ENCODE measurements at places on chromosomes 1 and 21.

- DNase-seq = no peak
Measured at GRCh38 chr1:234709473-234710228, 99.7 kb upstream of the IRF2BP2 start.

GRCh38 chr21:45950740-45951515 lies 30.6 kb upstream of the COL6A1 start:
- no peak for DNase-seq

DNA sequence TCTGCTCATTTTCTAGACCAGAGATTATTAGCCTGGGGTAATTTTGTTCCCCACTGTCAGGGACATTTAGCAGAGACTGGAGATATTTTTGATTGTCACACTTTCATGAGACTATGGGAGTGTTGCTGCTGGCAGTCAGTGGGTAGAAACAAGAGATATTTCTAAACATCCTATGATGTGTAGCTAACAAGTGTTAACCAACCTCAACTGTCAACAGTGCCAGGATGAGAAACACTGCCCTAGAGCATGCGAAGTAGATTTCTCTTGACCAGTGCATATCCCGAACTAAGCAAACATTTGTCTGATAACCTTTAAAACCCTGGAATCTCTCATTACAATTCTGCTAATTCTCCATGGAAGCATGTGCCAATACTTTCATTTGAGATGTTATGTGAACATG lies 607.4 kb upstream of the TMPRSS15 start:
- no peak for DNase-seq

GRCh38 chr1:11024154-11024873 lies 11.9 kb downstream of the TARDBP start:
- no peak for DNase-seq

DNA sequence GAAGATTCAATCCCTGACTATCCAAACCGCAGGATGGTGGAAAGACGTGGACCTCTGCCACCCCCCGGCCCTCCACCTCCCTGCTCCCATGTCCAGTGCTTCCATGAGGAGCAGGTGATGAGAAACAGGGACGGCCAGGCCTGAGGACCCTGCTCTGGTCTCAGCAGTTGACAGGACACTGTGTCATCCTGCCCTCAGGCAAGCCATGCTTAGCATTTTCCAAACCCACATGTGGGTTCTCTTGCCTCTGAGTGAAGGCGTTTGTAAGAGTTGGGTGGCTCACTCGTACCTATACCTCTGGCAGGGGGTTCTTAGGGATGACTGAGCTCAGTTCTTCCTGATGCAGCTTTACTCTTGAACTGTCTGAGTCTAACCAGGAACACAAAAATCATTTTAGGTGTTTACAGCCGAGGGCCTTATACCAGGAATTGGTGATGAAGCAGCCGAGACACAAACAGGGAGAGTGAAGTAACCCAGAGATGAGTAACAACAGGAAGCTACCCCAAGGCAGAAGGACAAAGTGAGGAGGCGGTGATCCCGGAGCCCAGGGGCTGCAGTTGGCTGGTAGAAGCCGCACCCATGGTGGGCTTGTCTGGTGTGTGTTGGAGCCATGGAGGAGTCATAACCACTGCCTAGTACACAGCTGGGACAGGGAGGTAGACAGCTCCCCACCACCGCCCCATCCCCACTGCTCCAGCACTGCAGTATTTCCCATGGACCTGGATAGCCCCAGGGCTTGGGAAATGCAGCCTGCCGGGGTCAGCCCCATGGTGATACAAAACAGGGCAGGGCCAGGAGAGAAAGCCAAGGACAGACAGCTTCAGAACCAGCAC lies 21.4 kb downstream of the MYBPH start:
- DNase-seq = no peak

GRCh38 chr1:214957330-214958137 lies 125.0 kb upstream of the KCNK2 start:
- no peak for DNase-seq

GRCh38 chr1:65414538-65414937 lies 5.9 kb upstream of the LEPR start:
- DNase-seq = no peak

DNA sequence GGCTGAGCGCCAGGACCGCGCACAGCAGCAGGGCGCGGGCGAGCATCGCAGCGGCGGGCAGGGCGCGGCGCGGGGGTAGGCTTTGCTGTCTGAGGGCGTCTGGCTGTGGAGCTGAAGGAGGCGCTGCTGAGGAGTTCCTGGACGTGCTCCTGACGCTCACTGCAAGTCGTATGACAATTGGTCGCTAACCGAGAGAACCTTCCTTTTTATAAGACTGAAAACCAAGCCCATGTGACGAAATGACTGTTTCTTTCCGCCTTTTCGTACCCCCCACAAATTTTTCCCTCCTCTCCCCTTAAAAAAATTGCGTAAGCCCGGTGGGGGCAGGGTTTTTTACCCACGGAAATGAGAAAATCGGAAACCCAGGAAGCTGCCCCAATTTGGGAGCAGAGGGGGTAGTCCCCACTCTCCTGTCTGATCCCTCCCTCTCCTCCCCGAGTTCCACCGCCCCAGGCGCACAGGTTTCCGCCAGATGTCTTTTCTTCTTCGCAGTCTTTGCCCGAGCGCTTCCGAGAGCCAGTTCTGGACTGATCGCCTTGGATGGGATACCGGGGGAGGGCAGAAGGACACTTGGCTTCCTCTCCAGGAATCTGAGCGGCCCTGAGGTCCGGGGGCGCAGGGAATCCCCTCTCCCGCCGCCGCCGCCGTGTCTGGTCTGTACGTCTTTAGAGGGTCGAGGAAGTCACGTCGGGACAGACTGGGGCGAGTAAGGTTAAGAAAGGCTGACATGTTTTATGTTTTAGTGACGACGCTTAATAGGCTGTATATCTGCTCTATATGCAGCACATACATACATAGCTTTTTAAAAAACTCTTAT lies at the start of gene PTGS2:
PTGS2 (minus strand) TSS at position 179 of the 817 bp plus-strand sequence; CDS start at position 46, 133 bp downstream.
- peak; percentile 54 for DNase-seq

DNA sequence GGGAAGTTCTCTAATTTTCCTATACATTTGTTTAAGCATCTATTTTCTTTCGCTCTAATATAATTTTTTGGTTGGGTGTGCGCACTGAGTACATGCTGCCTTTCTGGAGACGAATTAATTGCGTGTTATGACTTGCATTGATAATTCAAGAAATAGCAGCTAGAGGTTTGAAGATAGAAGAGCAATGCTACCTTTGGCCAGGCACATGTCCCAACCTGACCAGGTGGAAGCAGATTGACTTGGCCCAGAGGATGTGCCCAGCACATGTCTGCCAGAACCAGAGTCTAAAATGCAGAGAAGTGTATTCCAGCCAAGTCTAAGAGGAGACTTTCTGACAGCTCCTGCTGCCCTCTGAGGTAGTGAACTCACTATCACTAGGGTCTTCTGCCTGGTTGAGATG lies 114.3 kb downstream of the SLC35F3 start:
- no peak for DNase-seq

DNA sequence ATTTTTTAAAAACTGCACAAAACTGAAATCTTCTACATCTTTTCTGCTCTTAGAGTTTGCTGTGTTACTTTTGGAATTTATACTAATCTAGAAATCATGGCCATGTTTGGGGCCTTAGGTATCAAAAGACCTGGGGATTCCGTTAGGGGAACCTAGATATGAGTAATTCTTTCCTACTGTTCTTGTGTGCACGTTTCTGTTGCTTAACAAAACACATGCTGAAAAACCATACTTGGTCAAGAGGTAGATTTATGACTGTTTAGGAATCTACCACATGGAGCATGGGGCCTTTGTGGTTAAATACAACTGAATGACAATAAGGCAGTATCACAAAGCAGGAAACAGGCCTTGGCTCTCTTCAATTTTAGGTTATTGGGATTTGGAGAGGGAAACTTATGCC lies 291.9 kb upstream of the USP25 start:
- DNase-seq = no peak

DNA sequence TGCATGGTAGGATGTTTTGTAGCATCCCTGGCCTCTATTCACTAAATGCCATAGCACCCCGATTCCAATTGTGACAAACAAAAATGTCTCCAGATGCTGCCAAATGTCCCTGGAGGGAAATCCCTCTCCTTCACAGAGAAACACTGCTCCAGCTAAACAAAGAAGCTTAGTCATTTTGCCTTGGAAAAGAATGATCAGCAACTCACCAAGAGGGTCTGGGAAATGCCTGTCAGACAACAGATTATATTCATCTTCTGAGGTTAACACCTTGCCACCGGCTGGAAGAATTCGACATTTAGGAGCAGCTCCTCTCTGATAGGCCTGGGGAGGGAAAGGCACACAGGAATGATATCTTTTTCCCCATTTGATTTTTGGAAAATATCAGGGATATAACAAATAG lies 84.4 kb downstream of the NIBAN1 start:
- no peak for DNase-seq

GRCh38 chr1:245956225-245956624 lies 550.9 kb downstream of the SMYD3 start:
- peak; percentile 37 for DNase-seq

All from activated naive CD8-positive, alpha-beta T cell treated with anti-CD3 and anti-CD28 coated beads, Interleukin-2, amount 50 U/mL, for 24 hours (primary cell).